GM06990 (cell line): ENCODE measurements at places on chromosomes 4 and X.

DNA sequence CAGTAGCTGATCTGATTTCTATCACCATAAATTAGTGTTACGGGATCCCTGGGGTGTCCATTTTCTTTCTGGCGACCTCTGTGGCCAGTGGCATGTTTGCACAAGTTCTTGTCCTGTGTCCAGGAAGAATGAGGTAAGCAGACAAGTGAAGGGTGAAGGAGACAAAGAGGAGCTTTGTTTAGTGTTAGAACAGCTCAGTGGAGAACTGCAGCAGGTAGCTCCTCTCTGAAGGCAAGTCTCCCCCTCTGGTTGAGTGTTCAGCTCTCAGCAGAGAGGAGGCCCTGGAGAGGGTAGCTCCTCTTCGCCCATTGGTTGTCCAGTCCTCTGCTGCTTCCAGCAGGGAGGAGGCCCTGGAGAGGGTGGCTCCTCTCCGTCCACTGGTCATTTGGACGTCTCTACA, 47.2 kb downstream of the DMP1 start:
- no peak for DNase-seq

DNA sequence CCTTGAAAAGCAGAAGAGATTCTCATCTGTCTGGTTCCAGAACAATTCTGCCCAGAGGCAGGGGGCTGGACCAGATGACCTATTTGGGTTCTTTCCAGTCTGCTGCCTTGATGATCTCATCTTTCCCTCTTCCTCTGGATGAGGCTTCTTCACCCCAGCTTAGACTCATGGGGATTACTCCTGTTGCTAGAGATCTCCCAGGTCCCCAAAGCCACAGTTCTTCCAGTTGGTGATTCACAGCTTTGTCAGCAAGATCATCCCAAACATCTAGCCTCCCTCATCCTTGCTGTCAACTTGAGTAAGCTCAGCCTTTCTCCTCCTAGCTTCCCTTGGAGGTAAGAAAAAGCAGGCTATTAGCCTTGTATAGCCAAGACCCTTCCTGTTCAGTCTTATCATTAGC, 64.2 kb upstream of the PJA1 start:
- no peak for DNase-seq

GRCh38 chr4:158300012-158300411, 89.7 kb downstream of the TMEM144 start:
- DNase-seq: no peak

- no peak for DNase-seq
Observed at GRCh38 chr4:80192937-80193336, 4.4 kb upstream of the PRDM8 start.

GRCh38 chr4:127975121-127975770, 10.0 kb downstream of the ABHD18 start:
- no peak for DNase-seq

DNA sequence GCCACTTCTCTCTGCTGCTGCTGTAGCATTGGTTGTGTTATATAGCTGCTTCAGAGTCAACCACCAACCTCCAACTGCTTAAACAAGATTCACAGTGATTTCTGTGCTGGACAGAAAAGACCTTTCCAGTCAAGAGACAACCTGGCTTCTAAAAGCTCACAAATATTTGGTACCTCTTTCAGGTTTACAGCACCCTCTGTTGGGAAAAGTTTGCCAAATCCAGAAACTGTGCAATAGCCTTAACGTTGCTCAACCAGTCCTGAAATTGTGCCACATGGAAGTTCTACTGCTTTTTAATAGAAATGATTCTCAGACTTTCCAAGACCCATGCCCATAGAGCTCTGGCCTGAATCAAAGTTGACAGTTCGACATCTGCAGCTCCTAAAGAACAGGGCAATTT, 842.1 kb upstream of the HTR2C start:
- no peak for DNase-seq

DNA sequence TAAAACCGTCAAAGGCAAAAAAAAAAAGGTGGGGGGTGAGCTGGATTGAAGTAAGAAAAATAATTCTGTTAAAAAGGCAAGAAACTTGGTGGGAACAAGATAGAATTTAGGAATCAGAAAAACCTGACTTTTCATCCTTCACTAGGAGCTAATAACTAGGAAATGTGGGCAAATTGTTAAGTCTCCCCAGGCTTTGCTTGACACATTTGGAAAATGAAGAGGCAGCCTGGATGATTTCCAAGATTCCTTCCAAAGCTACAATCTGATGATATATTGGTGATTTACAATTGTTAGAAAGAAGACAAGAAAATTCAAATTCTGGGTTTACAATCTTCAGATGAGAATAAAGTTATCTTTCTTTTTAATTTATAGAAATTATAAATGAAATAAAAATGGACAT, 1062.5 kb downstream of the ADGRL3 start:
- DNase-seq: no peak

GRCh38 chrX:119398974-119399771, at the start of gene SLC25A43:
SLC25A43 (plus strand) TSS chrX:119399336; CDS start chrX:119399404, 68 bp downstream.
- peak; percentile 74 for DNase-seq

GRCh38 chrX:115531818-115532403, 29.1 kb upstream of the PLS3 start:
- no peak for DNase-seq

- no peak for DNase-seq
Observed at GRCh38 chrX:41604177-41604576, 84.6 kb upstream of the GPR34 start.

DNA sequence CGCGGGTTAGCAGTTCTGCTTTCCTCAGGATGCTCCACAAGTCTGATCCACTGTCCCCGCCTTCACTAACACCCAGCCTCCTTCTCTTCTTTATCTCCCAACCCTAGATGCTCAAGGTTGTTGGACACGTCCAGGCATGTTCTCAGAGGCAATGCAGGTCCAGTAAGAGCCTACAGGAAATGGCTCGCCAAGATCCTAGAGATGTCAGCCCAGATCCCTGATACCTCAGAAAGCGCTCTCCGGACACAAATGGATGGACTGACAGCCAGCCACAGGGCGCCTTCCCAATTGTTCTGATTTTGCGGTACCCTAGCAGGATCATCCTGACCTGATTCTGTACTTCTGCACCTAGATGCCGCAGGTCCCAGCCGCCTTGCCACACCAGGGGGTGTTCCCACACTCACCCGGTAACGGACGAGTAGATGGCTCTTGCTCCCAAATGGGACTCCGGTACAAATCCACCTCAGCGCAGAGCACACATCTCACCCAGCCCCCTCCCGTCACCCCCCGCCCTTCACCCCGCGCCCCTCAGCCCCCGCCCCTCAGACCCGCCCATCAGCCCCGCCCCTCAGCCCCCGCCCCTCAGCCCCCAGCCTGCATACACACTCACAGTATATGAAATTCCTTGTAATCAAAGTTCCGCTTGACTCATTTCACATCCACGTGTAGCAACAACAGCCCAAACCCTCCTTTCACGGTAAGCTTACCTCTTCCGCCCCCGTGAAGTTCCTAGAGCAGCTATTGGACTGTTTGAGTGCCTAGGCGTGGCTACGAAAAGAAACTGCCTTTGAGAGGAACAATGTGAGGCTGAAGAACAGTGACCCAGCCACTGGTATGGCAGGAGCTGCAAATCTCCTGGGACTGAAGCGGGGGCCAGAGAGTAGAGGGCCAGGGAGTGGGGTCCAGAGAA, at the start of gene EDA2R:
Gene EDA2R (minus strand): TSS at position 488 of the 910 bp plus-strand sequence. CDS start 23,058 bp downstream, outside the sequence.
- DNase-seq: peak; percentile 31

DNA sequence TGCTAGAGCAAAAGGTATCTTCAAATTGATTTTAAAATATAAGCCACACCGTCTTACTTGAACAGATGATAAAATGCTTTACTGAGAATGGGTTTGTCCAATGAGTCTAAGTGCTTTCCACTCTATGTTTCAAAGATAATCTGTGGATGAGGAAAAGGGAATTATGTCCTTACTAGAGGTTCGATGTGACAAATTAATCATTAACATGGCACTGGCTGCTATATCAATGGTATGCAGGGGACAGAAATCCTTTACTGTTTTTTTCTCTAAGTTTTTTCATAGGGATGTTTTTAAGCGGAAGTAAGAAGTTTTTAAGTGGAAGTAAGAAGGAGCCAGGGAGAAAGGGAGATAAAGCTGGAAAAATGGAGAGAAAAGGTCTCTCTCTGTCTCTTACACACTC, 38.0 kb downstream of the MID1IP1 start:
- no peak for DNase-seq

- no peak for DNase-seq
Observed at GRCh38 chr4:153177841-153178240, 26.4 kb upstream of the TRIM2 start.

DNA sequence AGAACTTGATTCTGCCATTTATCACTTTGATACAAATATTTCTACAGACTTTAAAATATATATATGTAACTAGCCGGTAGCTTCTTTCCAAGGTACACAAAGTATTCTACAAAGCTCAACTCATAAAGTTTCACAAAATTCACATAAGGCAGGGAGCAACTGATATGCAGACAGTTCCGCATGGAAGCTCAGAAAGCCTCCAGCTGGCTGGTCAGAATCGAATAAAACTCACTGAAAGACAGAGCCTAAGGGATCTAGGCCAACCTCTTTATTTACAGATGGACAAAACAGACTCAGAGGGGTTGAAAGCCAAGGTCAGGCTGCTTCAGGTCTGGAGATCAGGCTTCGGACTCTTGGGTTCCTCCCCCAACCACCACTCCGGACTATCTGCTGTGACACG, 130.2 kb downstream of the DCTD start:
- no peak for DNase-seq

GRCh38 chrX:130224810-130225209, 43.9 kb downstream of the ZNF280C start:
- no peak for DNase-seq

GRCh38 chr4:60809486-60809800, 390.7 kb upstream of the ADGRL3 start:
- no peak for DNase-seq

DNA sequence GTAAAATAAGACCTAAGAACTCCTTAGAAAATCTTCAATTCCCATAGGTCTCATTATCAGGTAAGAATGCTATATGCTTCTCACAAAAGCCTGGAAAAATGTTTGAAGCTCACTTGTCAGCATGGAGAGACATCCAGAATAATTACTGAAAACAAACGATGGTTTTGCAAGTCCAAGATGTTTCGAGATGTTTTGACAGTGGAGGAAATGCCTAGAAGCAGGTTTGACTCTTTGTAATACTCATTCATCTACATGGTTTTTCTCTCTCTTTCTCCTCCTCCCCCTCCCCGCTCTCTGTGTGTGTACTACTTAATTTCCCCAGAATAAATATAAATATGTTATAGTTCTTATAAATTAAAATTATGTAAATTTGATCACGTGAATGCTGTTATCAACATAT, 131.9 kb upstream of the NR3C2 start:
- DNase-seq: no peak

- no peak for DNase-seq
Observed at GRCh38 chrX:31138124-31138523, 66.3 kb upstream of the FTHL17 start.

DNA sequence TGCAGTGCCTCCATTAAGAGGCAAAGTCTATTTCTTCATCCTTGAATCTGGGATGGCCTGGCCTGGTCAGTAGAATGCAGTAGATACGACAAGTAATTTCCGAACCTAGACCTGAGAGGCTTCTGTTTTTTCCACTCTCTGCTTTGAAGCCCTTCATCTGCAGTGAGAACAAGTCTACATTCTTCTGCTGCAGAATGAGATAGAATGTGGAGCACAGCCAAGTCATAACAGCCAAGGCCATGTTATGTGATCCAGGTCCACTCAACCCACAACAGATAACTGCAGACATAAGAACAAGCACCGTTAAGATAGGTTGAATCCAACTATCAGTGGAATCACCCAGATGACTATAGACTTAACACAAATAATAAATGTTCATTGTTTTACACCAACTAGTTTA, 1297.7 kb downstream of the C4orf33 start:
- no peak for DNase-seq

GRCh38 chrX:51641421-51642021, 22.8 kb upstream of the CENPVL3 start:
- no peak for DNase-seq

DNA sequence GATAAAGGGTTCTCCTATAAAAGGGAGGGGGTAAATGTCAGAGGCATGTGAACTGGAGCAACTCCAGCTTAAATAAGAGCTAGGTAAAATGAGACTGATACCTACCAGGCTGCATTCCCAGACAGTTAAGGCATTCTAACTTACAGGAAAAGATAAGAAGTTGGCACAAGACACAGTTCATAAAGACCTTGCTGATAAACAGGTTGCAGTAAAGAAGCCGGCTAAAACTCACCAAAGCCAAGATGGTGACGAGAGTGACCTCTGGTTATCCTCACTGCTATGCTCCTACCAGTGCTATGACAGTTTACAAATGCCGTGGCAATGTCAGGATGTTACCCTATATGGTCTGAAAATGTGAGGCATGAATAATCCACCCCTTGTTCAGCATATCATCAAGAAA, 13.1 kb upstream of the SULT1B1 start:
- DNase-seq: no peak

DNA sequence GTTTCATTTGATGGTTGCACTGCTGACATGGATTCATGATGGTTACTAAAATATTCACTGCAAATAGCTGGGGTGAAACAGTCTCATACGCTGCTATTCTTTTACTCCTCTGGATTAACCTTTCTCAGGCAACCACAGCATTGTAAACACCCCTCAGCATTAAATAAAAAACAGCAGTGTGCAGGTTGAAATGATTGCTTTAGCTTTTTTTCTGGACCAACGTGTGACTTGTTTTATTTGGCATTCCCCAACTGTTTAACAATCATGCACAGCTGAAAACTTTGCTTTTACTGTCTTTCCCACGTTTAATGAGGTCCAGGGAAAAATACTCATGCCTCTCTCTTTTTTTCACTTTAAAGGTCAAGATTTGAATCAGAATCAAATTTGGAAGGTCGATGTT, 490.8 kb downstream of the RAPGEF2 start:
- DNase-seq: no peak

DNA sequence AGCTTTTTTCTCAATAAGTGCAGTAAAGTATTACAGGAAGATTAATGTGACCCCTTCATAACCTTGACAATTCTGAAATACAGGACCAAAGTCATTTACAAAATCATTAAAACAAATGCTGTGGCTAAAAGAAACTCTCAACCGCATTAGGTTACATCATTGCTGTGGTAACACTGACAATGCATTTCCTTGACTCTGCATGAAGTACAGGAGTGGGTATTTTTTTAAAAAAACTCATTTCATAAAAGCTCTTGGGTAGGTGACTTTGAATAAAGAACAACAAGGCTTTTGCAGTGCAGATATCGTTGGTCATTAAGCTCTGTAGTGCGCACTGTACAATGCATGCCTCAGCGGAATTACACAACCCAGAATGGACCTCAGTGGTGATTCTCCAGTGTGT, 23.4 kb upstream of the XK start:
- DNase-seq: no peak

- DNase-seq: no peak
Observed at GRCh38 chr4:143127621-143128020, 57.1 kb upstream of the USP38 start.

DNA sequence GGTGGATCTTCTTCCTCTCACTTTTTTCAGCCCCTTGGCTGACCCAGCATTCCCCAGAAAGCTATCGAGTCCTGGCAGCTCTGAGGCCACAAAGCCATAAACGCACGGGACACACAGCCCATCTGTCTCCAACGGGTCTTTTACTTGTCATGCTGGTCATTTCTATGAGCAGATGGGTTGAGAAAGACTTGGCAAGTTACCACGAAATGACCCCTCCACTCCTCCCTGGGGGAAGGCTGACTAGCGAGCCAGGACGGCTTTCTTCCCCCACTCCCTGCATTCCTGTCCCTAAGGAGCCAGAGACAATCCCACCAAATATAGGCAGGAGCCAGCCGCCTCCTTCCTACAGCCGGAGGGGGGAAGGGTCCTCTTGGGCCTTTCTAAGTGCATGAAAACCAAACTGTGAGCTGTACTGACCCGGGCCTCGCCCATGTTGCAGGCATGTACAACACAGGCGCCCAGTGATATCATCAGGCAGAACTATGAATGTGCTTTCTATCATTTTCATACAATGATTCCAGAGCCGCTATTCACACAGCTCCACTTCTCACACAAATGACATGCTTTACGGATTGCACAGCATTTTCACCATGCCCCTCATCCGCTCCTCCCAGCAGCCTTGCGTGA, 28.6 kb downstream of the AFAP1 start:
- no peak for DNase-seq
